ENCODE measurements at places on chromosomes 7 and 10.

DNA sequence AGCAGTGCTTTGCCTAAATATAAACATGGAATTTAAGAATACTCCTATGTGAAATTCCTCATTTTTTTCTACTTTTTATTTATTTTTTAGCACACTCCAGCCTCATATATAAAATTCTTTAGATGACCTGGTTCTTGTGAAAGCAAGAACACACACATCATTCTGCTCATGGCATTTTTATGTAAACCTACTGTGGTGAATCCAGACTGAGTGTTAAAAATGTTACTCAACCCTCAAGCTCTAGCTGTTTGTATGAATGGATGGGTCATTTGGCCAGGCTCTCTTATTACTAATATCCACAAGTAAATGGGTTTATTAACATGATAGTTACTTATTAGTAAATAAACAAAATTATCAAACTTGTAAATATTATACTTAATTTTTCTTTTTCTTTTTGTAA lies 551.7 kb upstream of the LRRN3 start:
- no peak for DNase-seq

GRCh38 chr7:96700516-96700915 lies 9.1 kb downstream of the SEM1 start:
- DNase-seq = no peak

GRCh38 chr7:43112941-43113621 lies 634 bp downstream of the HECW1 start:
- no peak for DNase-seq

GRCh38 chr10:112991888-112992491 lies 41.9 kb downstream of the TCF7L2 start:
- DNase-seq = peak; percentile 59

DNA sequence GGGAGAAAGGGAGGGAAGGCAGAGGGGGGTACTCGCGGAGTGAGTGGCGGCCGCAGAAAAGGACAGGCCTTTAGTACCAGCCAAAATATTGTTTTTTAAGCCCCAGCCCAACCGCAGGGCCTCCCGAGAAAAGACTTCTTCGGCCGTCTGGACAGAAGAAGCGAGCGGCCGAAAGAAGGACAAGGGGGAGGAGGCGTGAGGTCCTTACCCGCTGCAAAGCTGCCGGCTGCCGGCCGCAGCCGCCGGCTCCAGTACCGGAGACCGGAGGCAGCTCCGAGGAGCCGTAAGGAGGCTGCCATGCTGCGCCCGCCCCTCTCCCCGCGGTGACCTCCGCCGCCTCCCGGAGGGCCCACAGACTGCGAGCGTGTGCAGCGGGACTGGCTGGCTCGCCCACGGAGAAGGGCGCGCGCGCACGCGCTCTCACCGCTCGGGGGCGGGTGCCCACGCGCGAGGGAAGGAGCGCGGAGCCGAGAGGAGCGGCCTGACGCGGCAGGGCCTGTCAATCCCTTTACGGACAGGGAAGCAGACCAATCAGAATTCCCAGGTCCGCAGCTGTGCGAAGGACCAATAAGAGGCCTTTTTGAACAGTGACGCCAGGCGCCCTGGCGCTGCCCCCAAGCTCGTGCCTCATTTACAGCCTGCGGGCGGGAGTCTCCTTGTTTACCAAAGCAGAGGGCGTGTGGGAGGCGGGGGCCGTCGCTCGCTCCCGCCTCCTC lies at the start of gene HIBADH:
TSS of gene HIBADH (minus strand) at position 394 of the 716 bp plus-strand sequence. CDS start at position 299, 95 bp downstream.
- DNase-seq = peak; percentile 98
